CD4-positive, alpha-beta T cell treated with Interferon alpha-2 for 1 hour (primary cell): ENCODE measurements at places on chromosomes 13 and 19.

GRCh38 chr13:32902029-32902780 lies 114.0 kb upstream of the KL start:
- DNase-seq: no peak

- no peak for DNase-seq
Measured at GRCh38 chr13:69010789-69011188, 1096.8 kb upstream of the ATXN8OS start.

DNA sequence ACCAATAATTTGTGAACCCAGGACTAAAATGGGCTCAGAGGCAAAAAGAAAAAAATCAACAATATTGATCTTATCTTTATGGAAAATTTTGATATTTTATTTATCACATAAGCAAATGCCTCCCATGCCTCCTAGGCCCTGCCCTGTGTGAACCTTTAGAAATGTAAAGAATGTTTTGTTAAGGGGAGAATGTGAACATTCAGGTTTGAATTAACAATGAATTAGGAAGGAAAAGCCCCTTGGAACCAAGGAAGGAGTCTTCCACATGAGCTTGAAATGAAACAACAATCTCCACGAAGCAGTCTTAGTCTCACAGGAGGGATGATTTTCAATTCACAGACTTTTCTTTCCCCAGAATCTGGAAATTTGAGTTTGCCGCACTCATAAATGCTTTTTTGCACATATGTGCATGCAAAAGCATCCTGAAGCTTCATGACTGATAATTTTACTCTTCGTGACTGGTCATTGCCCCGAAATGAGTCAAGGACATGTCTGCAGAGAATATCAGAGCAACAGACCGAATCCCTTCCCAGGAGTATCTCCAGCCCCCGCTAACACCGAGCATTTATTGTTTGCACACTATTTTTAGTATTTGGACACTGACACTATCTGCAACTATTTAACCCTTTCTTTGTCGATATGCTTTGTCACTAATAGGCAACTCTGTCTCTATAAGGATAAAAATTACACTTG lies 135.2 kb downstream of the DCT start:
- DNase-seq: no peak

GRCh38 chr13:42762917-42763316 lies 18.5 kb upstream of the FAM216B start:
- no peak for DNase-seq

DNA sequence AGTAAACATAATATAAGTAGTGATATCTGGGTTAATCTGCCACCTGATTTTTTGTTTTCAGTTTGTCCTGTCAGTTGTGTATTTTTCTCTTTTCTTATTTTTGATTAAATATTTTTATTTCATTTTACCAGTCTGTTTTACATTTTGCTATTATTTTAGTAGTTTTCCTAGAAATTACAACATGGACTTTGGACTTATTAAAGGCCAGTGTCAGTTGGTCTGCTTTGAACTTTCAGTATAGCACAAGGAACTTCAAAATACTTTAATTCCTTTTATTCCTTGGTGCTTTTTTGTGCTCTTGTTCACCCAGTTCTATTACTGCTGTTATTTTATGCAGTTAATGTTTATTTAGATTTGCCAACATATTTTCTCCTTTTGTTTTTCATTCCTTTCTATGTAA lies 149.6 kb downstream of the PDS5B start:
- no peak for DNase-seq

DNA sequence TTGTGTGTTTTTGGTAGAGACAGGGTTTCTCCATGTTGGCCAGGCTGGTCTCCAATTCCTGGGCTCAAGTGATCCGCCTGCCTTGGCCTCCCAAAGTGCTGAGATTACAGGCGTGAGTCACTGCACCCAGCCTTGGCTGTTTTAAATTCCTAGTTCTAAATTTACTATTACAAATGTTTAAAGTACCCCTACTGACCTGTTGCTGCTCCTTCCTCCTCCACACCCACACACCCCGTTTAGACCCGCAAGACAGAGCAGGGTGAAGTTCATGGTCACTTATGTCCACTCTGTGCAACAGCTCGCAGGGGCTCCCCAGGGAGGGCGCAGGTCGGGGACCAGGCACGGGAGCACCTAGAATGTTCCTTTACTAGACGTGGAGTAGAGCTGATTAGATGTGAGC lies 28.7 kb downstream of the TMEM161A start:
- DNase-seq: no peak

GRCh38 chr13:81133066-81133465 lies 792.1 kb upstream of the SPRY2 start:
- no peak for DNase-seq

DNA sequence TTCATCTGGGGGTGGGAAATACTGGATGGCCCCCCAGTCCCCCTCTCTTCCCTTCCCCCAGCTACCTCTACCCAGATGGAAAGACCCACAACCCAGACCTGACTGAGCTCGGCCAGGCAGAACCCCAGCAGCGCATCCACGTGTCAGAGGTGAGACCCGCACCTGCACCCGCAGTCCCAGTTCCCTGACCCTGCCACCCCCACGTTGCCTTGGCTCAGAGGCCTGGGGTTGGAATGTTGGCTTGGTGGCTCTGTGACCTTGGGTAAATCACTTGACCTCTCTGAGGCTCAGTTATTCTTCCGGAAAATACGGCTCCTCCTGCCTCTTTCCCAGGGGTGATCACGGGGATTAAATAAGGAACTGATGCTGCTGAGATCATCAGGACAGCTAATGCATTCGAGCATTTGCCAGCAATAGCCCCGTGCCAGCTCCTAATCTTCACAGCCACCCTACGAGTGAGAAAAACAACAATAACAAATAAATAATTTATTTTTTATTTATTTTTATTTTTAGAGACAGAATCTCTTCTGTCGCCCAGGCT lies 12.3 kb downstream of the CBLC start:
- DNase-seq: no peak

DNA sequence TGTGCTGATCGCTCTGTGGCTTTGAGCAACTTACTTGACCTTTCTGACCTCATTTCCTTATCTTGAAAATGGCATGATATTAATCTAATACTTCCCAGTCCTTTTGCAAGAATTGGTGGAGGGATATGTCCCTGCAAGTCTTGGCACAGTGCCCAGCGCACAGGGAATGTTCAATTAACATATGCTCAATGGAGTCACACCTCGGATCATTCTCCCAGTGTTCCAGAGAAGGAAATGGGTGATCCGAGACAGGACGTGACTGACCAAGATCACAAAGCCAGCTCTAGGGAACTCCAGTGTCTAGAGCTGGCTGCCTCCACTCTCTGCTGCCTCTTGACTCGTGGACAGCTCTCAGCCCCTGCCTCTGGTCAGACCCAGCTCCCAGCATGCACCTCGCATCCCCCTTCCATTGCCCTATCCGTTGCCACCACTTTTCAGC lies 3.6 kb downstream of the CDC42EP5 start:
- DNase-seq: no peak

- no peak for DNase-seq
Measured at GRCh38 chr19:39196860-39197562, at the start of gene NCCRP1. TSS of gene NCCRP1 (plus strand) at chr19:39196964. CDS start at chr19:39196983, 19 bp downstream.

DNA sequence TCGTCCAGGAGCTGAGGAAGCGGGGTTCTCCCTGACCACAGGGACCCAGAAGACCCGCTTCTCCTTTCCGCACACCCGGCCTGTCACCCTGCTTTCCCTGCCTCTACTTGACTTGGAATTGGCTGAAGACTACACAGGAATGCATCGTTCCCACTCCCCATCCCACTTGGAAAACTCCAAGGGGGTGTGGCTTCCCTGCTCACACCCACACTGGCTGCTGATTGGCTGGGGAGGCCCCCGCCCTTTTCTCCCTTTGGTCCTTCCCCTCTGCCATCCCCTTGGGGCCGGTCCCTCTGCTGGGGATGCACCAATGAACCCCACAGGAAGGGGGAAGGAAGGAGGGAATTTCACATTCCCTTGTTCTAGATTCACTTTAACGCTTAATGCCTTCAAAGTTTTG lies 18.9 kb downstream of the VASP start:
- DNase-seq: no peak

GRCh38 chr19:13621413-13621812 lies 115.1 kb upstream of the CACNA1A start:
- no peak for DNase-seq

DNA sequence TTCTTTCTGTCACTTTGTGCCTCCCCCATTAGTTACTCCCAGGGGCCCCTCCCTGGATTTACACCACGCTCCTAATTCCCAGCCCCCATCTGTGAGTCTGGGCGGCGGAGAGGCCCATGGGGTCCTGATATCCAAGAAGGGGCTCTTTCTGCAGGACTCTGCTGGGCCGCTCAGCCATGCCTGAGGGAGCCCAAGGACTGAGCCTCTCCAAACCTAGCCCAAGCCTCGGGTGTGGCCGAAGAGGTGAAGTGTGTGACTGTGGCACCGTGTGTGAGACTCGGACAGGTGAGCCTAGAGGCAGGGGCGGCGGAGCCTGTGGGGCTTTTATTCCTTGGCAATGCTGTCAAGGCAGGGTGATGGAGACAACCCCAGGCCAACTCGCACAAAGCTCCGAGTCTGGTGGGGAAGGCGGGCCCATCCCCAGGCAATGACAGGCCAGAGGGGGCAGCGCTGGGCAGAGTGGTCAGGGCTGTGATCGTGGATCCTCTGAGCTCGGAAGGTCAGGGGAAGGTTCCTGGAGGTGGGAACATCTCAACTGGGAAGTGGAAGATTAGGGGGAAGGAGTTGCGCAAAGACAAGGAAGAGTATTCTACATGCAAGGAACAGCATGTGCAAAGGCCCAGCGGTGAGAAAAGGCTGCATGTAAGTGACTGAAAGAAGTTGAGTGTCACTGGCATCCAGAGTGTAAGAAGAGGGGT lies 1.6 kb downstream of the PLEKHG2 start:
- DNase-seq: no peak

- no peak for DNase-seq
Measured at GRCh38 chr19:41566001-41566400, 10.0 kb upstream of the CEACAM21 start.

DNA sequence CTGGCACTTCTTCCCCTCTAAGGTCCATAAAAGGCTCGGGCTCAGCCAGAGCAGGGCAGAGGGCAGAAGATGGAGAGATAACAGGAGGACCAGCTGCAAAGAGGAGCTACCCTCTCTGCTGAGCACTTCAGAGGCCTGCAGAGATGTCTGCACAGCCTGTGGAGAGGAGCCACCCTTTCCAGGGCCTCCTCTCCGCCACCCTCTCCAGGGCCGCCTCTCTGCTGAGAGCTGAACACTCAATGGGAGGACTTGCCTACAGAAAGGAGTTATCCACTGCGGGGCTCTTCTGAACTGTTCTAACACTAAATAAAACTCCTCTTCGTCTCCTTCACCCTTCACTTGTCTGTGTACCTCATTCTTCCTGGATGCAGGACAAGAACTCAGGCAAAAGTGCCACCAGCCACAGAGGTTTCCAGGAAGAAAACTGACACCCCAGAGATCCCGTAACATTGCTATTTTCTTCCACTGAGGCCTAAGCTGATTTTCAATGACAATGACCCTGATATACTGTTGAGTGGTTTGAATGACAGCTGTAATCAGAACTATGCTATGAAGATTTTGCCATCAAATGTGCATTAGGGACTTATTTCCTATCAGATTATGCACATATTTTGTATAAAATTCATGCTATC lies 16.2 kb upstream of the TSC22D1 start:
- DNase-seq: no peak
